ENCODE measurements at places on chromosomes 7 and 10. TPM values are rescaled to one million over a fixed set of nuclear protein-coding genes. Genes with fewer than 3 reads are reported as not detected.

GRCh38 chr10:81386817-81387216 is 488.2 kb upstream of the NRG3 start:
- DNase-seq, result no peak

- no peak for DNase-seq
These were observed 213.1 kb downstream of the C7orf25 start for GRCh38 chr7:42698600-42699374.

- DNase-seq, result no peak
These were observed 4.0 kb downstream of the BMPER start for GRCh38 chr7:33909318-33909717.

The TMEM273 gene
- 1.3 TPM for total RNA-seq

Measured in pulmonary artery endothelial cell (primary cell).